Mesothelial cell of epicardium (in vitro differentiated cells): ENCODE measurements at places on chromosomes 3 and 15.

DNA sequence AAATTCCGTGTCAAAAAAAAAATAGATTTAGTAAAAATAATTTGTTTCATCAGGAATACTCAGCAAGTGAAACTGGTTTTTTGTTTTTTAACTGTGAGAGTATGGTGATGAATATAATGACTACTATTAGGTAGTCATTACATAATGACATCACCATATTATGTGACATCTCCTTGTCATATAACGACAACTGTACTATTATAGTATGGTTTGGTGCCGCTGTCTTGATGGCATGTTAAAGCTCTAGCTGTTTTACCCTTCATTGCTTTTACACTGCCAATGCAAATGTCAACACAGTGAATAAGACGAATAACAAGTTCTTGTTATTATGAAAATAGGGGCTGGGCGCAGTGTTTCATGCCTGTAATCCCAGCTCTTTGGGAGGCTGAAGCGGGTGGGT lies 45.6 kb upstream of the FAH start:
- DNase-seq = no peak

DNA sequence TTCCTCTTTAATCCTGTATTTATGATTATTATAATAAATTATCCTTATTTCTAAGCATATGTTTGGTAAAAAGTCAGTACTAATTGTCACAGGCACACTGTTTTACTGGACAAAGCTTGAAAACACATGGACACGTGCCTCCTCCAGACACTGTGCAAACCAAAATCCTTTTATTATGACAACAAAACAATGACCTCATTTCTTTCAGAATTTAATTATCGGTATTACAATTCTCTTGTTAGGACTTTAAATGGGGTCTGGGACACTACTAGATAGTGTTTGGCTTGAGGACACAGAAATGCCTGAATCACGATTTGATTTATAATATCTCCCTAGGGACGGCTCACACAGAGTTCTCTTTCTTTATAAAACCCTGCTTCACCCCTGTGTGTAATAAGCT lies 107.3 kb upstream of the IGSF10 start:
- no peak for DNase-seq

GRCh38 chr3:196518966-196519717 lies 4.0 kb upstream of the SMCO1 start:
- DNase-seq = no peak

GRCh38 chr3:57555306-57555705 lies 768 bp upstream of the PDE12 start:
- DNase-seq = no peak

DNA sequence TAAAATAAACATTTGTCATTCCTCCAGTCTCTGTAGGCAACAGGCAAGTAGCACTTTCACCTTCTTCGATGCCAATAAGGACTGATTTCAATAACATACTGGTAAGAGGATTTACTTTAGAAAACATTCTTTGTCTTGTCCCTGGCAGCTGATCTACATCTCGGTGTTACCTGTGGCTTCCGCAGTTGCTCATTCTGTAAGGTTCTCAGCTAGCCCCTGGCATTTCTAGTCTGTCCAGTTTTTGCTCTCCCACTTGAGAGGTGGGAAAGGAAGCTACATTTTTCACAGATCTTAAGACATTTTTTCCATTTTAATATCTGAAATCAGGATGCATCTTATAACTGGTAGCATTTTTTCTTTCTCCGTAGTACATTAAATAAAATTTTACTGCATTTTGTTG lies 19.7 kb upstream of the MAP6D1 start:
- DNase-seq = no peak

- no peak for DNase-seq
Observed at GRCh38 chr15:87748483-87748882, 508.1 kb downstream of the NTRK3 start.

- DNase-seq = no peak
Observed at GRCh38 chr3:105787453-105787852, 81.4 kb downstream of the CBLB start.

GRCh38 chr15:97036301-97036700 lies 705.8 kb downstream of the NR2F2 start:
- DNase-seq = no peak

GRCh38 chr3:141484701-141485287 lies 2.0 kb upstream of the RASA2 start:
- no peak for DNase-seq

DNA sequence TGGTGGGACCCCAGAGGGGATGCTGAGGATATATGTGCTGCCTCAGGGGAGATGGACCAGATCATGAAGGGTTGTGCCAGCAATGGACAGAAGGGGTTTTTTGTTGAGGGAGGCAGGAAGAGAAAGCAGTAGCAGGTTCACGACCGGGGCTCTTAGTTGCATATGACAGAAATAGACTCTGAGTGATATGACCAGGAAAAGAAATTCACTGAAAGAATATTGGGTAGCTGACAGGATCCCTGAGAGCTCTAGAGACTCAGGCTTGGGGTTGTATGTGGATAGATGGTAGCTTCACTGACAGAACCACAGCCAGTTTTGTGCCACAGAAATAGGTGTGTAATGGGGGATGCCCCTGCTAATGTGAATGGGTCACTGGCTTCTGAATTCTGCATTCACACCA lies 241.6 kb downstream of the ZNF621 start:
- no peak for DNase-seq

GRCh38 chr15:101056366-101057334 lies 137.5 kb downstream of the LRRK1 start:
- peak; percentile 11 for DNase-seq

- DNase-seq = no peak
Observed at GRCh38 chr15:48915861-48916260, 37.9 kb downstream of the EID1 start.

- DNase-seq = no peak
Observed at GRCh38 chr3:196177967-196178366, 33.2 kb downstream of the ZDHHC19 start.

- no peak for DNase-seq
Observed at GRCh38 chr3:127413871-127414270, 126.0 kb upstream of the PRR20G start.

GRCh38 chr3:42756681-42757213 lies 16.3 kb downstream of the CCDC13 start:
- DNase-seq = no peak
